ENCODE measurements at places on chromosomes 4 and X. TPM values are rescaled to one million over a fixed set of nuclear protein-coding genes. Genes with fewer than 3 reads are reported as not detected.

Gene HTR2C
- not detected for total RNA-seq

Gene CSN1S1
- not detected for total RNA-seq

Gene AMOT
- 8.3 TPM for total RNA-seq

Gene MAGIX
- 1.00 TPM for total RNA-seq

Gene MAGEA1
- total RNA-seq: not detected

Gene PAQR3
- 36.2 TPM for total RNA-seq

GRCh38 chr4:161359491-161359890 is 804.3 kb downstream of the FSTL5 start:
- no peaks in the 10 kb centered on the region for H3K27me3 ChIP-seq
- no peak overlapping the region for H3K27ac ChIP-seq
- no peak overlapping the region for H3K4me3 ChIP-seq
- H3K4me1 ChIP-seq: no peaks in the 10 kb centered on the region

GRCh38 chr4:48122756-48123155 is 11.3 kb downstream of the TXK start:
- no peaks in the 10 kb centered on the region for H3K27me3 ChIP-seq
- DNase-seq: no peak
- no peak overlapping the region for H3K27ac ChIP-seq
- peaks cover 10% of the 10 kb centered on the region for H3K4me1 ChIP-seq
- no peak overlapping the region for H3K4me3 ChIP-seq

DNA sequence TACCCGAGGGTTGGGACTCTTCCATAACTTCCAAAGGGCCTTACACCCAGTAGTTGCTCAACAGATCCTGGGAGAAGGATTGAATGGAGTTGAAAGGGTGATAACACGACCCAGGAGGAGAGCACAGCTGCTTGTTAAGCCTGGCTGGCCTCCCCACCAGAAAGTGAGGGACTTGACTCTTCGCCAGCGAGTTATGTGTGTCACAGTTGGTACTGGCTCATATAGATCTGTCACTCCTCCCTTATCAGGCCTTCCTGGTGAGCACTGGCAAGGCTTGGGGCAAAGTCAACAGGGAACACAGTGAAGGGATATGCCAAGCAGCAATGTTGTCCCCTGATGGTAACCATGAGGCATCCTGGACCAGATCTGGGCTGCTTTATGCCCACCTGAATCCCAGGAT is 35.8 kb downstream of the APLN start:
- no peaks in the 10 kb centered on the region for H3K36me3 ChIP-seq
- no peaks in the 10 kb centered on the region for H3K27me3 ChIP-seq
- H3K4me1 ChIP-seq: peaks cover 17% of the 10 kb centered on the region
- H3K4me3 ChIP-seq: no peak overlapping the region
- no peak overlapping the region for H3K27ac ChIP-seq

DNA sequence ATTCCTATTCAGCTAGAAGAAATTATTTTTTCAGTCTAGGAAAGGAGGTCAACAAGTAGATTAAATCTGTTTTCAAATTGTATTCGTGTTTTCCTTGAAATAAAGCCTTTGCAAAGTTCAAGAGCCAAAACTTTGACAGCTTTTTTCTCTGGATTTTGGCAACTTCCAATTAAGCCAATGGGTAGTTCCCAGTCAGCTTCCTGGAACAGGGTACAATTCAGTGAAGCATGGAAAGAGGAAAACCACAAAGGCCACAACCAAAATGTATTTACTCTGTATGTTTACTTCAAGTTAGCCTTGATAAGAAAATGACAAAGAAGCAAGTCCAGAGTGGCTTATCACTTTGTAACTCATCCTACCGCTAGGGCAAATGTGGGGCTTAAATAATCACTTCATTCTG is 188.6 kb downstream of the COMMD8 start:
- no peaks in the 10 kb centered on the region for H3K4me1 ChIP-seq
- no peak overlapping the region for H3K4me3 ChIP-seq
- no peak for DNase-seq
- no peaks in the 10 kb centered on the region for H3K36me3 ChIP-seq

DNA sequence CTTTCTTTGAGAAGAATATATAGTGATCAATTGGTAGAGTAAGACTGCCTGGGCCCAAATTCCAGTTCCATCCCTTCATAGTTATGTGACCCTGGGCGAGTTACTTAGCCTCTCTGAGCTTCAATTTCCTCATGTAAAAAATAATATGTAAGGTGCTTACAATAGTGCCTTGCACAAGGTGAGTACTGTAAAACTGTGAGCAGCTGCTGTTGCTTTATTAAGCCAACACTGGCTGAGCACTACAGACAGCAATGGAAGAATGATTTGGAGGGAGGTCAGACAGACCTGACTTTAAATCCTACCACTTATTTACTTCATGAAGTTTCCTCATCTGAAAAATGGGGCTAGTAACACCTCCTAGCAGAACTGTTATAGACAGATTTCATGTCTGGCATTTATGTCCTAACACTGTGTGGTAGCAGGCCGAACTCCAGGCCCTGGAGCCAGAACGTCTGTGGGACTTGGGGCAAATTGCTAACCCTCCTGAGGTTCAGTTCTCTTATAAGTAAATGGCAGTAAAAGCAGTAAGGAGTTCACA is 53.8 kb downstream of the RNF150 start:
- no peaks in the 10 kb centered on the region for H3K4me1 ChIP-seq
- H3K4me3 ChIP-seq: no peak overlapping the region
- no peak overlapping the region for H3K27ac ChIP-seq
- no peak for DNase-seq

DNA sequence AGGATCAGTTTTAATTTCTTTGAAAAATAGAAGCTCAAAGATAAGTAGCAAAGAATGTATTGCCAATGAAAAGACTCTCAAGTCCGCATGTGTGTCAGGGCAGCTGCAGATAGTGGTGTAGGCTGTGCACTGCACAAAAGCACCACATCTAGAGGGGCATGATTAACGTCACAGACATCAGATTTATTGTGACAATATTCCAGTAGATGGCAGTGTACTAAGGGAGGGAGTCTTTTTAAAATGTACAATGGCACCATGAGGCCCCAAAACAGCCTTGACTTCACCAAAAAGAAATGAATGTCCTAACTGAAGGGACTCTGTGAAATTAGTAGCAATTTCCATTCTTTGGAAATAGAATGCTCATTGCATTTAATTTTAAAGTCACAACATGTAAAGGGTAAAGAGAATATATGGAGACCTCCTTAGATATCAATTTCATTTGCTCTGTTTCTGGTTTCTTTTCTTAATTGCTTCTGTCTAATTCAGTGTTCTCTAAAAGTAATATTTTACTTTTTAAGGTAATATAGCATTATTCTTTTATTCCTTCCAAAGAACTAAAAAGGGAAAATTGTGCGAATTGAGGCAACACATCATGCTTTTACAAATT is 98.4 kb downstream of the ZNF827 start:
- H3K27me3 ChIP-seq: no peaks in the 10 kb centered on the region
- no peaks in the 10 kb centered on the region for H3K4me1 ChIP-seq
- H3K27ac ChIP-seq: no peak overlapping the region
- no peak for DNase-seq

GRCh38 chr4:146224326-146224966 is 10.1 kb downstream of the REELD1 start:
- H3K4me3 ChIP-seq: no peak overlapping the region
- H3K4me1 ChIP-seq: peaks cover 33% of the 10 kb centered on the region
- H3K36me3 ChIP-seq: no peaks in the 10 kb centered on the region
- peak overlapping the region; percentile 15 for H3K27ac ChIP-seq
- no peaks in the 10 kb centered on the region for H3K27me3 ChIP-seq

DNA sequence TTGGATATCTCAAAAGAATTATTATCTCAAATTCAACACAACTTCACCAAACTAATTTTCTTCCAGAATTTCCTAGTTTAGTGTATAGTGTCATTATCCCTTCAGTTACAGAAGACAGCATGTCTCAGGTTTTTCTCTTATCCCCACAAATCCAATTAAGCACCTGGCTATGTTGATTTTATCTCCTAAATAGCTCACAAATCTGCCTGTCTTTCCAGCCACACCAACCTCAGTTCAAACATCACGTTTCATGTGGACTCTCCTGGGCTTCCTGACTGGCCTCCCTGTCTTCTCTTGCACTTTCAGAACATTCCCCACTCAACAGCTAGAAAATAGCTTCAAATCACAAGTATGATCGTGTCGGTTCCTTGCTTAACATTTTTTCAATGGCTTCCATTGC is 14.8 kb downstream of the STK32B start:
- no peak for DNase-seq
- no peaks in the 10 kb centered on the region for H3K4me1 ChIP-seq
- no peak overlapping the region for H3K4me3 ChIP-seq

GRCh38 chrX:99750721-99751120 is 659.4 kb downstream of the PCDH19 start:
- H3K4me3 ChIP-seq: no peak overlapping the region
- H3K27me3 ChIP-seq: no peaks in the 10 kb centered on the region
- H3K36me3 ChIP-seq: no peaks in the 10 kb centered on the region
- no peak overlapping the region for H3K27ac ChIP-seq
- no peak for DNase-seq
- no peaks in the 10 kb centered on the region for H3K4me1 ChIP-seq

DNA sequence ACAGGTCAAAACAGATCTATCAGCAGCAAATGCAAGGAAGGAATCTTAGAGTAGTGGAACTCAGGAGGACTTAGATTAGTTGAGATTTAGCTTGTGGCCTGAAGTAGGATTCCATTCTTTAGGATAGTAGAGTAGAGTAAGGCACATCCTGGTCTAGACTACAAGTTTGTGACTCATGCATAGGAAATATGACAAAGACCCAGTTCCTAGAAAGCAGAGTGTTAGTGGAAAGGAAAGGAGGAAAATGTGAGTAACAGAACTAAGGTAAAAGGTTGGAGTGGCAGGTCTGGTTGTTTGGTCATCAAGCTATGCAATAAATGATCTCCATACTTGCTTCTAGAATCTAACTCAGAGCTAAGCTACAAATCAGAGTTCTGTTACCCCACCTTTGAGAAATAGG is 595.0 kb downstream of the ACTRT1 start:
- no peak overlapping the region for H3K4me3 ChIP-seq
- no peaks in the 10 kb centered on the region for H3K36me3 ChIP-seq
- H3K27ac ChIP-seq: no peak overlapping the region

- H3K27me3 ChIP-seq: no peaks in the 10 kb centered on the region
- DNase-seq: peak; percentile 26
- H3K36me3 ChIP-seq: no peaks in the 10 kb centered on the region
- no peak overlapping the region for H3K27ac ChIP-seq
- peaks cover 5% of the 10 kb centered on the region for H3K4me1 ChIP-seq
These were observed 186.5 kb downstream of the MSL3 start for GRCh38 chrX:11944501-11944900.

DNA sequence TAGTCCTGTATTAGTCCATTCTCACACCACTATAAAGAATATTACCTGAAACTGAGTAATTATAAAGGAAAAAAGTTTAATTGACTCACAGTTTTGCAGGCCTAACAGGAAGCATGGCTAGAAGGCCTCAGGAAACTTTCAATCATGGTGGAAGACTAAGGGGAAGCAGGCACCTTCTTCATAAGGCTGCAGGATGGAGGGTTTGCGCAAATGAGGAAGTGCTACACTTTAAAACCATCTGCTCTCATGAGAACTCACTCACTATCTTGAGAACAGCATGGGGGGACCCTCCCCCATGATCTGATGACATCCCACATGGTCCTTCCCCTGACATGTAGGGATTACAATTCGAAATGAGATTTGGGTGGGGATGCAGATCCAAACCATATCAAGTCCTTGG is 12.1 kb upstream of the MAGEA11 start:
- no peak for DNase-seq
- no peak overlapping the region for H3K4me3 ChIP-seq
- no peak overlapping the region for H3K27ac ChIP-seq
- H3K4me1 ChIP-seq: no peaks in the 10 kb centered on the region

DNA sequence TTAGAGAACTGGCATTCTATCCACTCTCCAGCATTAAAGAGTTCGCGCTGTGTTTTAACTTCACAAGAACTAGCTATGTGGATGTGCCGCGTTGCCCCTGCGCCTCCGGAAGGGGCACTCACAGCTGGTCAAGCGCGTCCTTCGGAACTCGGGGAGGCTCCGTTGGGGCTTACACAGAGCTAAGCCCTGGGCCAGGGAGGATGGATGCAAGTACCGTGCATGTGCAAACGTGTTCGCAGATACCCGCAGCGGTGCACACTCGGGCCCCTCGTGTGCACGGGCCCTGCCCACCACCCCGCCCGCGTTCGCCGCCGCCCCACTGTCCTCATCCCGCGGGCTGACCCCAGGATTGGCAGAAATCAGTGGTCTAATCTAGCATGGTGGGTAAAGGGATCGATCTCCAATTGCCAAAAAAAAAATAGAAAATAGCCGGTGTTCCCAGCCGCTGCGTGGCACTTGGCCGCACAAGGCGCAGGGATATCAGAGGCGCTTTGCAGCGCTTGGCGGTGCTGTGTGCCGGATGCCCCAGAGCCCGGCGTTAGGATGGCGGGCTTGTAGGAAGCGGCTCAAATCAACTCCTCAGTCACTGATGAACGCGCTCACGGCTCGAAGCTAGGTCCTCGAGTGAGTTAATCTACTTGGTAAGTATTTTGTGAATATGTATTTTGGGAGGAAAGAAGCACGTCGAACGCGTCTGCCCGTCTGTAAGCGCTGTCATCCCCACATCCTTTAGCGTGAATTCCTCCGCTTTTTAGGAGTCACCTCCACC is 989 bp upstream of the PCDH10 start:
- no peak overlapping the region for H3K4me3 ChIP-seq
- peaks cover 26% of the 10 kb centered on the region for H3K27me3 ChIP-seq
- no peaks in the 10 kb centered on the region for H3K4me1 ChIP-seq
- H3K36me3 ChIP-seq: no peaks in the 10 kb centered on the region
- H3K27ac ChIP-seq: no peak overlapping the region

GRCh38 chr4:136893573-136893972 is 638.7 kb downstream of the PCDH18 start:
- no peak overlapping the region for H3K27ac ChIP-seq
- no peak for DNase-seq
- no peaks in the 10 kb centered on the region for H3K27me3 ChIP-seq

DNA sequence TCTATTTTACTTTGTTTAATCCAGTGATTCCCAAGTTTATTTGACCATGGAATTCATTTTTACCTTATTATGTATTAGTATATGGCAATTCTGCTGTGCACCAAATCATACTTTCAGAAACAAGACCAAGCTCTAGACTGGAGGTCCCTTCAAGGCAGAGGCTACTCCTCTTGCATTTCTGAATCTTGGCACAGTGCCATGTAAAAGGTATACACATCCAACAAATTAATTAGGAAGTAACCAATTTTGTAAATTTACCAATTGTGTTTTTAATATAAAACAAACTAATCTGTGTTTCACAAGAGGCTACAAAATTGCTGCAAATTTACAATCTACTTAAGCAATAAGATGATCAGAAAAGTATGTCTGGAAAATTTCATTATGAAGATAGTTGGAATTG is 712.2 kb upstream of the HS3ST1 start:
- H3K4me3 ChIP-seq: no peak overlapping the region
- no peak overlapping the region for H3K27ac ChIP-seq
- DNase-seq: no peak
- H3K36me3 ChIP-seq: no peaks in the 10 kb centered on the region

DNA sequence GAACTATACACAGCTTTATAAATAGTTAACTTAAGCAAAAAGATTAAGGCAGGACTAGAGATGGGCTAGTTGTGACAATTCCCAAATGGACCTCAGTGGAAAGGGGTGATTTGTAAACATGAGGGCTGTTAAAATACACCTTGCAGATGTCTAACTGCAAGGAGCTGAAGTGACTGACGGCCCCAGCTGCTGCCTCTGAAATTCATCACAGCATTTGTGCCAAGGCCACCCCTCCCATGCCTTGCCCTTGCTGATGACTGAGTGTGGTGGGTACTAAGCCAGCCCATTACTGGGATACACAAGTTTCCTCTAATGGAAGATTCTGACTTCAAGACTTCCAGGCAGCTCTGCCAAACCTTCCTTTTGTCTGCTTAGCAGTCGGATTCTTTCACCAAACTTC is 23.7 kb upstream of the EGFL6 start:
- no peak overlapping the region for H3K27ac ChIP-seq
- H3K27me3 ChIP-seq: no peaks in the 10 kb centered on the region
- DNase-seq: no peak
- no peaks in the 10 kb centered on the region for H3K36me3 ChIP-seq
- H3K4me3 ChIP-seq: no peak overlapping the region
